NCI-H526 (cell line): ENCODE measurements at places on chromosomes 3 and 15.

DNA sequence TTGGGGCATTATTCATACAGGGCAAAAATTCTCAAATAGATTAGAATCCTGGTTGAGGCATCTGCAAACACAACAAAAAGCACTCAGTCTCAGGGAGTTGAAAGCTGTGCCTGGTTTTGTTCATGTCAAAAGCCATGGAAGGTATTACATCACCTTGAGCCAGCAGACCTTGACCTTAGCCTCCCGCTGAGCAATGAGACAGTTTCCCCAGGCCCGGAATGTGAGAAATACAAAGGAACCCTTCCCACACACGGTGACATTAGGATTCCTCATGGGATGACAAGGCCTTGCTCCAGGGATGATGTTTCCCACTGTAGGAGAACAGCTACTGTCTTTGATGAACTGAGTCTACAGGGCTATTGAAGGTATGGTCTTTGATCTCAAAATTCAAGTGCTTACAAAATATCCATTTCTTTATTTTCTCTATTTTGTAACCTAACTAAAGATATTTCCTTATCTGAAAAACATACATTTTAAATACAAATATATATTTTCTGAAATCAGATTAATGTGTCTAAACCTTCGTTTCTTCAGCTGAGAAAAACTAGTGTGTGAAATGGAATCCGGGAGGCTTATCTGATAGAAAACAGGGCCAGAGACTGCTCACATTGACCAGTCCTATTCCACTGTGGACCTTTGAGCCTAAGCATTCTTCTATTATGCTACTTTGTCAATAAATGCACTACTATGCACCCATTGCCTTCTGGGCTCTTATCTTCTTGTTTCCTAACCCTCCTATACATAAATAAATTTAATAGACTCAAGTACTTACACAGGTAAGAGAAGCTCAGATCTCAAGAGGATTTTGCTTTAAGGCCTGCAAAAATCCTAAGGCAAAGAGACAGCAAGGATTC, 298.2 kb downstream of the KBTBD8 start:
- no peak for DNase-seq

DNA sequence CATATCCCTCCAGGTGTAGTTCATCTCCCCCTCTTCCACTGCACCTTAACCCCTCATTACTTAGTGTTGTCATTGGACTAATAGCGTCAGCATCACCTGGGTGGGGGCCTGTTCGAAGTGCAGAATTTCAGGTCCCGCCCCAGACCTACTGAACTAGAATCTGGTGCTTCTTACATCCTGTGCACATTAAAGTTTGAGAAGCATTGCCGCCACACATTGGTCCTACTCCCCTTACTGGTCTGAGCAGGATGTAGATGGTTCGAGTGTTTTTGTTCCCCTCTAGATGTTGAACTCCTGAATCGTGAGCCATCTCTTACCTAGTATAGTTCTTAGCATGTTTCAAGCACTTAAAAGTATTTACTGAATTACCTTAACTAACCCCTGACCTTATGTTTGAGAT, 13.2 kb downstream of the KLHL18 start:
- DNase-seq, result no peak

- no peak for DNase-seq
Observed at GRCh38 chr3:114374433-114374990, 80.7 kb downstream of the TIGIT start.

- no peak for DNase-seq
Observed at GRCh38 chr3:65669163-65669875, 369.4 kb downstream of the MAGI1 start.
